HepG2 (cell line): ENCODE measurements at places on chromosomes 3 and 15.

- no peak for DNase-seq
These were observed 955 bp downstream of the CDCP1 start for GRCh38 chr3:45145223-45145622.

DNA sequence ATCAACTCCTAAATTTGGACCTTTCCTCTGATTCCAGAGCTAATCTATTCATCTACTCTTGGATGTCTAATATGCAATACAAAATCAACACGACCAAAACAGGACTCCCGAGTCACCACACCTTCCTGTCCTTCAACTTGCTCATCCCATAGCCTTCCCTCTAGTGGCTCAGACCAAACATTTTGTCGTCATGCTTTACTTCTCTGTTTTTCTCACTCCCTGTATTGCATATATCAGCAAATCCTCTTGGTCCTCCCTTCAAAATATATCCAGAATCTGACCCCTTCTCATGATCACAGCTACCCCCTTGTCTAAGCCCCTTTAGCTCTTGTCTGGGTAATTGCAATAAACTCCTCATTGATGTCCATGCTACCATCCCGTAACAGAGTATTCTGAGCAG, 30.5 kb upstream of the DCP1A start:
- no peak for DNase-seq

- DNase-seq: no peak
These were observed 630.4 kb upstream of the ADAMTS9 start for GRCh38 chr3:65318231-65318630.

DNA sequence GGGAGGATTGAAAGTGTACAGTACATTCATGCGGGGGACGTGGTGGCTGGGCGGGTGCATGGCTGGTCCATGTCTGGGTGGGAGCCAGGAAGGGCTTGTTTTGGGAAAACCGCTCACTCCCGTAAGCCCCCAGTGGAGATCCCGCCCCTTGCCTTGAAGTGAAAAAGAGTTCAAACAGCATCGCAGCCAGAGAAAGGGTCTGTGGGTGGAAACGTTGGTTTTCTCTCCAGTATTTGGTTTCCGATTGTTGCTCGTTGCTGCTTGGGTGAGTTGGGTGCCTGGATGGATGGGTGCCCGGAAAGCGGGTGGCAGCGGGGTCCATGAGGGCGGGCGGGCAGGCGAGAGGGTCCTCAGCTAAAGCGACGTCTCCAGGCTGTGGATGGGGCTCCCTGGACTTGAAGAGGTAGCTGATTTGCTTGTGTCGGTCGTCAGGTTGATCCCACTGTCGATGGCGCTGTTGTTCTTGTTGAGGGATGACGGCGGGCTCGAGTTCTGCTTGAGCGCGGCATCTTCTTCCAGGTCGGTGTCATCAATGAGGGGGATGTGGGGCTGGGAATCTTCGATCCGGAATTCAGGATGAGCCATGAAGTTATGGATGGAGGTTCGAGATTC, 7.7 kb upstream of the SEC13 start:
- no peak for DNase-seq

GRCh38 chr15:39244776-39245175, 336.1 kb upstream of the THBS1 start:
- DNase-seq: no peak

GRCh38 chr3:33664195-33664594, 53.9 kb downstream of the CLASP2 start:
- no peak for DNase-seq

DNA sequence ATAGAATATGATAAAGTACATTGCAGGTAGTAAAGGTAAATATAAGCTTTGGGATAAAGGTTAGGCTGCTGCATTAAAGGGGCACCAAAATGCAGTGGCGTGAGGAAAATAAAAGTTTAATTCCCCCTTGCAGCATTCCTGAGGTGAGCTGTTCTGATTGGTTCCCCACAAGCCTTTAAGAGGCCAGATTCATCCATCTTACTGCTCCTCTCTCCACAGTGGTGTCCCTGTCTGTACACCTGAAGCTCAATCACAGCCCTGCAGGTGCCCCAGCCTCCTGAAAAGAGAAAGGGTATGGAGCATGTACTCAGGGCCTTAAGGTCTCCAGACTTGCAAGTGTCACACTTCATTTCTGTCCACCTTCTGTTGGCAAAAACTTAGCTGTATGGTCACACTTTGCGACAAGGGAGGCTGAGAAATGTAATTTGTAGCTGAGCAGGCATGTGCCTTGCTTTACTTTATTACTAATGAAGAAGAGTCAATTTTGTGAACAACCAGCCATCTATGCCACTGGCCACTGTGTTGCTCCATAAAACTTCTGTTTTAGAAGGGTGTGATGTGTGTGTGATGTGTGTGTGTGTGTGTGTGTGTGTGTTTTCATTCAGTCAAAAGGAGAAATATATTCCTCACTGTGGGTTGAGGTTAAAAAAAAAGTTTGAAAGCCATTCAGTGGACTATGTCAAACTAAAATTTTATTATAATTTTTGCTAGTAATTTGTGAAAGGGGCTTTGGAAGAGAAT, 12.8 kb downstream of the LACTB start:
- DNase-seq: no peak

DNA sequence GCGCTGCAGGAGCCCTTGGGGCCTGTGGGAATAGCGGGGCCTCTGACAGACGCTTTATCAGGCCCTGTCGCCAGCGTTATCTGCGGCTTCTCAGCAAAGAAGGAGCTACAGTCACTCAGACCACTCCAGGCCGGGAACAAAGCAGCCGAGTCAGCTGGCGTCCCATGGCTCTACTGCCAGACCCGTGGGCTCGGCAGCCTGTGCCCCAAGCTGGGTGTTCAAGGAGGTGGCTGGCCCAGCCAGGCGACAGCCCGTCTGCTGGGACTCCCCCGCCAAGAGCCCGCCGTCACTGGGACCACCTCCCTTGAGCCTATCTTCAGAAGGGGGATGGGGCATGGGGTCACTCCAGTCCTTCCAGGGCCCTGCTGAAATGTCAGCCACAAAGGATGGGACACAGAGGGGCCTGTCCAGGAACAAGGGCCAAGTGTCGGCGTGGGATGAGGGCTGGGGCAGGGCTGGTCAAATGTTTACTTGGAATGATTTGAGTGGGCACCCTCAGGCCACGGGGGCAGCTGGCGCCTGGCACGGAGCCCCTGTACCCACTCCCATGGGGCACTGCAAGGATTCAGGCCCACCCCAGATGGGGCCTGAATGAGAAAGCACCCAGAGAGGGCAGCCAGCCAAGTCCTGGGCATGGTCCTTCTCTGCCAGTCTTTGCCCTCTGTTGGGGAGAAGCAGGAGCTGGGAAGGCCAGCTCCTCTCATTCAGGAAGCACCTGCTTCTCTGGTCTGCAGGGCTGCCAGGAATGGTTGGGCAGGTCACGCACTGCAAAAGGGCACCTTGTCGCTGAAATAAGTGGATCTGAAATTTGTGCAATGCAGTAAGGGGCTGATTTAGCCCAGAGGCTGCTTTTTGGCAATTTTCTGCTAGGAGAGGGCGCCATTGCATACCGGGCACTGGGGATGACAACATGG, 148.3 kb downstream of the SMAD6 start:
- no peak for DNase-seq

GRCh38 chr3:170815936-170816335, 54.1 kb downstream of the RPL22L1 start:
- no peak for DNase-seq

DNA sequence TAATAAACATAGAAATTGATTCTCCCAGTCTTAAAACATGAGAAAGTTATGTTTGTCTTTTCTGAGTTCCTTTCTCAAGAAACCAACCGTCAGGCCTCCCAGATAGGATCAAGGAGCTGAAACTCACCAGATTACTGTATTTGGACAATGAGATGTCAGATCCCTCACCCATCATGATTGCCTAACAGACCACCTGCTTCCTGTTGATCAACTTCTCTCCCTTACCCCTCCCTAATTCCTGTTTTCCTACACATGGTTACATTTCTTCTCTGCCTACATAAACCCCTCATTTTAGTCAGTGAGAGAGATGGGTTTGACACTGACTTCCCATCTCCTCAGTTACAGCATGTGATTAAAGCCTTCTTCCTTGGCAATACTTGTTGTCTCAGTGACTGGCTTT, 917.5 kb downstream of the FHIT start:
- DNase-seq: no peak

- no peak for DNase-seq
These were observed 12.1 kb upstream of the STAB1 start for GRCh38 chr3:52483081-52483480.
